ENCODE measurements at places on chromosomes 7 and 10. TPM values are rescaled to one million over a fixed set of nuclear protein-coding genes. Genes with fewer than 3 reads are reported as not detected.
A peak's percentile ranks its signal among the peaks of the same experiment; 100 is the strongest.

DNA sequence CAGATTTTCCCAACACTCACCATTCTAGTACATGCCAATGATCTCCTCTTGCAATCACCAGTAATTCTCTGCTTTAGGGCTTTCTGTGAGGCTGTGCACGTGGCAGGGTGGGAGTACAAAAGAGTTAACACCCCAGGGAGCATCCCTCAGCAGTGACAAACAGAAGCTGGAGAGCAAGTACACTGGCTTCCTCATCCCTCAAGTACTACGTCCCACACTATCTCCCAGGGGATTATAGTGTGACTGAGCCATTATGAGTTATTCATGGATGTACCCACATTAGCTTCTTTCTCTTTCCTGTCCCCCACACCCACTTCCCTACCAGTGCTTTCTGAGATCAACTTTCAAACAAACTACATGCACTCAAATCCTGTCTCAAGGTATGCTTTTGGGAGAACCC is 1216.5 kb upstream of the AUTS2 start:
- DNase-seq: no peak

GRCh38 chr10:109932968-109933367 is 9.7 kb upstream of the XPNPEP1 start:
- DNase-seq: no peak

DNA sequence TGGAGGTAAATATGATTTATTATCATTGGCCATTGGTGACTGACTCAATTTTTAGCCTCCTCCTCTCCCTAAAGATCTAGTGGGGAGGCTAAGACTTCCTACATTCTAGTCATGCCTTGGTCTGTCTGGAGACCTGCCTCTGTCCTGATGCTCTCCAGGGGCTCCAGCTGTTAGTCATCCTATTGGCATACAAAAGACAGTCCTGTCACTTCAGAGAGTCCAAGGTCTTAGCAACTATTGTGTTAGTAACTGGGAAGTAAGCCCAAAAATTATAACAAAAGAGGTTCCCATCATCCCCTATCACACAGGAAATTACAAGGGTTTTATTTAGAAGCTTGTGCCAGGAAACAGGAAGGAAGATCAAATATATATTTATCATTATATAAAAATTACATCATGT is 400.6 kb upstream of the VSTM2A start:
- DNase-seq: no peak

DNA sequence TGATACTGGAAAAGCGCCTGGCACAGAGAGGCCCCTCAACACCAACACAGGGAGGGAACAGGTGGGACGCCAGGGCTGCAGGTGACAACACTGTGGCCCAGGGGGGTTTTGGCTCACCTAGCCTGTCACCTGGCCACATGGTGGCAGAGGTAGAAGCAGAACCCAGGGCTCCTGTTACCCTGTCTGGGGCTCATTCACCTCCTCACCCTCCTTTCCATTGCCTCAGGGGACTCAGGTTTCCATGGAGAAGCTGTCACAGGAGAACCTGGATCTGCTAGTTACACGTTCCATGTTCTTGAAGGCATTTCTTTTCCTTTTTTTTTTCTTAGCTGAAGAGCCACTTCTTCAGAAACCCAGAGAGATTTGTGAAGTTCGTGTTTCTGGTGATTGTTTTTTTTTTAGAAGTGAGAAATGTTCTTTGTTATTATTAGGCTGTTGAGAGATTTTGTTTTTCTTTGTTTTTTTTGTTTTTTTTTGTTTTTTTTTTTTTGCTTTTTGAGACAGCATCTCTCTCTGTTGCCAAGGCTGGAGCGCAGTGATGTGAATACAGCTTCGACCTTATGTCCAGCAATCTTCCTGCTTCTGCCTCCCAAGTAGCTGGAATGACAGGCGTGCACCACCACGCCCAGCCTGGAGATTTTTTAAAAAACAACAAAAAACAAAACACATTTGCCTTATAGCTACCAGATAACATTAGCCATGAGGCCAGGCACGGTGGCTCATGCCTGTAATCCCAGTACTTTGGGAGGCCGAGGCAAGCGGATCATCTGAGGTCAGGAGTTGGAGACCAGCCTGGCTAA is 16.0 kb downstream of the DENND2A start:
- no peak for DNase-seq

The HOXA6 gene
- 0.71 TPM for polyA plus RNA-seq

The ADIRF gene
- 517 TPM for polyA plus RNA-seq

DNA sequence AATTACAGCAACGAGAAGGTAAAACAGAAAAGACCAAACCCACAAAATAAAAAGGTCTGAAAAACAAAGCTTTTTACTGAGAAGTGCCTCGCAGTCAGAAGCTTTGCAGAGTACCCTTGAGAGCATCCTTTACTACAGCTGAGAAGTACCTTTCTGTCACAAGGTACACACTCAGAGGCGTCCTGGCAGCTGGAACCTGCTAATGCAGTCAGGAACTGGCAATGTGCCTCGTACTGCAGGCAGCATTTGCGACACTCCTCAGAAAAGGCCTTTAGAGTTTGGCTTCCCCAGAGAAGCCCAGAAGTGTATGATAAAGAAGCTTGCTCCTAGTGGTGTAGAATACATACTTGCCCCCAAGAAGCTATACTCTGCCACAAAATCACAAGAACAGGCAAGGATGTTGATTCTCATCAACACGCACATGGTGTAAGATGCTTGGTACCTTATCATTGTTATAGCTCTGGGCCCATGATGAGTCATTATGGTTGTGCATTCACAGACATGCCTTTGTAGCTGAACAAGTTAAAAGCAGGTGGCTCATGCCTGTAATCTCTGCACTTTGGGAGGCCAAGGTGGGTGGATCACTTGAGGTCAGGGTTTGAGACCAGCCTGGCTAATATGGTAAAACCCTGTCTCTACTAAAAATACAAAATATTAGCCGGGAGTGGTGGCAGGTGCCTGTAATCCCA is 2.0 kb upstream of the GTPBP4 start:
- DNase-seq: peak; percentile 82

The PRF1 gene
- 0.07 TPM for polyA plus RNA-seq

GRCh38 chr7:1758859-1759521 is 88.9 kb downstream of the ELFN1 start:
- no peak for DNase-seq

DNA sequence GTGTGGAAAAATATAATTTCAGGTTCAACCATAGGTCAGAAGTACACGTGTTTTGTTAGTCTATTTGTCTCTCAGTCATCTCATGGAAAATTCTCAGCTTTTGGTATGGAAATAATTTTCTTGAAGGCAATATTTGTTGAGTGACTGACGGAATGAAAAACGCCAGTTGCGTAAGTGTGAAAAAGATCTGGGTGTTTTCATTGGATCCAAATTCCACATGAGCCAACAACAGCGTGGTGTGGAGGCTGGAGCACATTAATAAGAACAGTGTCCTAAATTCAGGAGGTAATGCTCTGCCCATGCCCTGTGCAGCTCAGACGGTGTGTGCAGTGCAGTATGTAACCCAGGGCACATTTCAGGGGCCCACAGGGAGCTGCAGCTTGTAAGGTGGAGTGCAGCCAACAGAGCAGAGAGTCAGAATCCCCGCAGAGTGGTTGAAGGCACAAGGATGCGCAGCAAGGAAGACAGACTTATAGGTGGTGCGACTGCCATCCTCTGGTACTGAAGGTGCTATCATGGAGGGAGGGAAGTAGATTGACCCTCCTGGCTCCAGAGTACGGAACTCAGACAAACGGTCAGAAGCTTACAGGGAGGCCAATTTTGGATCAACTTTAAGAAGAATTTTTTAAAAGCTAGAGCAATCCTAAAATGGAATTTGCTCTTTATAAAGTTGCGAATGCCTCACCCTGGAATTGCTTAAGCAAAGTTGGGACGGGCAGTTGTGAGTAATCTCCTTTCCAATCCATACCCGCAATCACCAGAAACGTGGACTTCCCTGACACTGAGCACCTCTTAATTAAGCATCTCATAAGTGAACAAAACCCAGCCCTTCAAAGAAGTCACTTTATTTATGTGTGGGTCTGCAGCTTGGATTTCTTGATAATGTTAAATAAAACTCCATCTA is 38.0 kb downstream of the EGFR start:
- DNase-seq: no peak

The MNX1 gene
- polyA plus RNA-seq: 0.10 TPM

DNA sequence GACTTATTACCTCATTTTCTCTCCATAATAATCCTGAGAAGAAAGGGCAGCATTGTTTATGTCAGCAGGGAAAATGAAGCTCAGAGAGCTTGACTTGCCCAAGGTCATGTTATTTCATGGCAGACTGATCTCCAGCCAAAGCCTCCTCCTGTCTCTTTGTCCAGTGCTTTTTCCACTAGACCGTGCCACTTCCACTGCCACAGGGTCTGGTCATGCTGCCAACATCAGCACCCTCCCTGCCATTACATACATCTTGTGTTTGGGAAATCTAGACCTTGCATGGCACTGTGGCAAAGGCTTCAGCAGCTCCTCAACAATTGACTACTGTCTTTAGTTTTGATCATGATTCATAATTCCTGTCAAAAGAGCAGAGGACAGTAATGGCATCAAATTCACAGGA is 25.1 kb downstream of the NRCAM start:
- no peak for DNase-seq

DNA sequence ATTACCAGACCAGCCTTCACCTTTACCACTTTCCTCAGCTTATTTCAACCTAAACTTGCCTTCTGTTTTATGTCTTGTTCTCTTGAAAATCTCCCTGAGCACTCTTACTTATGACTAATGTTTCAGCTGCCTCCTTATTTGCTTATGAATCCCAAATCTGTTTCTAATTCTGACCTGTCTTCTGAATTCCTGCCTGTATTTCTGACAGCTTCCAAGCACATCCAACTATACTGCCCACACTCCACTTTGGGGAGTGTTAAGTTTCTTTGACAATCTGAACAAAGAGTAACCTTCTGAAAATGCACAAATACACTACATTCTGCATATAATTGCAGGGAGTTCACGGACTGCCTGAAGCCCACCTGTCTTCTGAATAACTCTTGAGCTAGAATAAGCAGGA is 48.7 kb downstream of the ARMC3 start:
- no peak for DNase-seq

GRCh38 chr7:121503039-121503438 is 106.9 kb upstream of the FAM3C start:
- DNase-seq: no peak

- DNase-seq: no peak
Measured at GRCh38 chr10:55495555-55495954, 694.5 kb upstream of the PCDH15 start.

The MYOF gene
- polyA plus RNA-seq: 117 TPM
